ENCODE measurements at places on chromosomes 7 and 10.

- DNase-seq: no peak
These were observed 98.0 kb upstream of the MBL2 start for GRCh38 chr10:52870562-52870961.

DNA sequence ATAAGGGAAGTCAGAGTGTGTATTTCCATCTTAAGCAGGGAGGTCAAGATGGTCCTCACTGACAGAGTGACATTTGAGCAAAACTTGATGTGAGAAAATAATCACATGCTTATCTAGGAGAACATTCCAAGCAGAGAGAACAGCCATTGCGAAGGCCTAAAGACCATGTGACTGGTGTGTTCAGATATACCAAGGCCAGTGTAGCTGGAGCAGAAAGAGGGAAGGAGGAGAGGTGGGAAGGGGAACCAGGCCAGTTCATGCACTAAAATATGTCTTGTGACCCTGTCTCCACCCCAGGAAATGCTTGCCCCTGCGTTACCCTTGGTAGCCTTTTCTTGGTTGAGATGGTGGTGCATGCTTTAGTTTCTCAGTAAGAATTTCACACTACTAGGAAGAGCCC is 77.4 kb downstream of the CACNB2 start:
- no peak for DNase-seq

GRCh38 chr10:91536111-91536510 is 96.8 kb downstream of the PPP1R3C start:
- no peak for DNase-seq

- DNase-seq: no peak
These were observed 113.0 kb downstream of the EXOC4 start for GRCh38 chr7:133365917-133366316.

DNA sequence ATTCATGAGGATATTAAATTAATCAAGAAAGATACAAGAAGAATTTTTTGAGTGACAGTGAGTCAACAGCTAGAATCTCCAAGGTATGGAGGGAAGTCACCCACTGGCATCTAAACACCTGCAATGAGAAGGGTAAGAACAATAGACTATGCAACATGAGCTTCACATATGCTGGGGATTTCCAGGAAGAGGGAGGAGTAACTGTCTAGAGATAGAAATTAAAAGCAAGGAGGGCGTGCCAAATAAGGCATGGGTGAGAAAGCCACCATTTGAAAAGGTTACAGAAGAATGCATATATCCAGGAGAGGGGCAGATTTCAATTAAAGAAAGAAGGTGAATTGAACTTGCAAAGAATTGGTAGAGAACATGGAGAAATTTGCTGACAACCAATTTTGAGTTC is 365.7 kb downstream of the GPR37 start:
- no peak for DNase-seq

- no peak for DNase-seq
These were observed 15.0 kb upstream of the PCBD1 start for GRCh38 chr10:70903262-70903921.

DNA sequence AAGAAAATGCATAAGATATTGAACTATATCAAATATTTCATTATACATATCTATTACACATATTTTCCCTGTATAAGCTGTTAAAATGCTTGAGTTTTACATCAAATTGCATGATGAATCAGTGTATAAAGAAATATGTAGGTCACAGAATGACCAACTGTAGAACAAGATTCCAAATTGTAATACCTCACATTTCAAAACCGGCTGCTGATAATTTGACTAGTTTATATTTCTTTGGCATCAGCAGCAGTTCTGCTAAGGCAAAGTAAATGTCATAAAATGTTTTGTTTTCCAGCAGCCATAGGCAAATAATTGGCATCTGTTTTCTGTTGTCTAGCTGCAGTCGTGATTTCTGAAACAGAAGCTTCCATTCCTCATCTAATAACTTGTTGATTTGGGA is 633.9 kb downstream of the ARL4A start:
- DNase-seq: no peak

DNA sequence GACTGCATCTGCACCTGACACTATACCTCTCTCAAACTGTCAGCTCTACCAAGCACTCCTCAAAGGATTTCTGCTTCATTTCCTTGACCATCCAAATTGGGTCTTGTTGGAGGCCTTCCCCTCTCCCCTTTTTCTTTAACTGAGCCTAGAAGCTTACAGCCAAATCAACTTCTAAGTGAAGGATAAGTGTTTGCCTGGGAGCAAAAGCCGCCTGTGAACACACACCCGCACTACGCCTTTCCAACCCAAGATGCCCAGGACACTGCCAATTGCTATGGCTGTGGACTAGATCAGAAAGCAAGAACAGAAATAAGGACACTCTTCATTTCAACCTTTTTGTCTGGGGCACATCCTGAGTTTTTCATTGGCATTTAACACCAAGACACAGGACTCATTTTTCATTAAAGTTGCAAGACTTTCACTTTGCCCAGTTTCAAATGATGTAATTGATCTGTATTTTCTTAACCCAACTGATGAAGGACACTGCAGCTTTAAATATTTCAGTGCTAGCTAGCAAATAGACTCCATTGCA is 52.8 kb downstream of the CPEB3 start:
- no peak for DNase-seq

DNA sequence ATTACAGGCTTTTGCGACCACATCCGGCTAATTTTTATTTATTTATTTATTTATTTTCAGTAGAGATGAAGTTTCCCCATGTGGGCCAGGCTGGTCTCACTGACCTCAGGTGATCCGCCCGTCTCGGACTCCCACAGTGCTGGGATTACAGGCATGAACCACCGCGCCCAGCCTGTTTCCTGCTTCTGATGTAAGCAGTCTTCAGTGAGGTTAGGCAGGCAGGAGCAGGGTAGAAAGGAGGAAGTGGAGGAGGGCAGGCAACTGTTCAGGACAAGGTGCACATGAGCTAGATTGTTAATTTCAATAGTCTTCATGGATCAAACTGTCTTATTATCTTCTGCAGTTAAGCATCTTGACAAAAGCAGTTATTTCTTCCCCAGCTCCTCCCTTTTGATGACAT is 605.0 kb downstream of the CCSER2 start:
- DNase-seq: no peak

GRCh38 chr7:124701955-124702354 is 63.6 kb downstream of the GPR37 start:
- DNase-seq: no peak

GRCh38 chr10:62084451-62084850 is 183.0 kb downstream of the ARID5B start:
- no peak for DNase-seq

- no peak for DNase-seq
These were observed 125.2 kb downstream of the TACC2 start for GRCh38 chr10:122113945-122114747.

DNA sequence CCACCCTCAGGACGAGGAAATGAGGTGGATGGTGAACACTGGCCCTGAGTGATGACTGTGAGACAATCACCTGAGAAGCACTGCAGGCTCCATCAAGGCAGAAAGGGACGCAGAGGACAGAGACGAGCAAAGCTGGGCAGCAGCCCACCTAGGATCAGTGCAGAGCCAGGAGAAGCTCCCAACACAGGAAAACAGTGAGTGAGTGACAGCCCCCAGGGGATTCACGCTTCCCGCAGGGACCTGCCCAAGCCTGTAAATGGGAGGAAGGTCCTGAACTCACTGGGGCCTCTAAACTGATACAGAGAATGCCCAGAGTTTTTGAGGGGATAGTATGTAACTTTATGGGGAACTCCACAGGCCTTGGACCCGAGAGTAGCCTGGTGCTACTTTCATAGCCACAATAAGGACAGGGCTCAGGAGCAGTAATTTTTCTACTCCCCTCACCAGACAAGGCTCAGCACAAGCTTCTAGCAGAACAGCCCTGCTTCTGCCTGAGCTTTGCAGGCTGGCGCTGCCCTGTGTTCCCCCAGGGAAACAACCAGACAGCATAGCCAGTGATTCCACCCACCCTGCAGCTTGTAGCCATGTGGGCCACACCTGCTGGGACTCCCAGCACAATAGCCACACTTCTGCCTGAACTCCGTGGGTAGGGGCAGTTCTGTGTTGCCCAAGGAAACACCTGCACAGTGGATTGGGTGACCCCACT is 708.4 kb downstream of the POM121L12 start:
- no peak for DNase-seq

DNA sequence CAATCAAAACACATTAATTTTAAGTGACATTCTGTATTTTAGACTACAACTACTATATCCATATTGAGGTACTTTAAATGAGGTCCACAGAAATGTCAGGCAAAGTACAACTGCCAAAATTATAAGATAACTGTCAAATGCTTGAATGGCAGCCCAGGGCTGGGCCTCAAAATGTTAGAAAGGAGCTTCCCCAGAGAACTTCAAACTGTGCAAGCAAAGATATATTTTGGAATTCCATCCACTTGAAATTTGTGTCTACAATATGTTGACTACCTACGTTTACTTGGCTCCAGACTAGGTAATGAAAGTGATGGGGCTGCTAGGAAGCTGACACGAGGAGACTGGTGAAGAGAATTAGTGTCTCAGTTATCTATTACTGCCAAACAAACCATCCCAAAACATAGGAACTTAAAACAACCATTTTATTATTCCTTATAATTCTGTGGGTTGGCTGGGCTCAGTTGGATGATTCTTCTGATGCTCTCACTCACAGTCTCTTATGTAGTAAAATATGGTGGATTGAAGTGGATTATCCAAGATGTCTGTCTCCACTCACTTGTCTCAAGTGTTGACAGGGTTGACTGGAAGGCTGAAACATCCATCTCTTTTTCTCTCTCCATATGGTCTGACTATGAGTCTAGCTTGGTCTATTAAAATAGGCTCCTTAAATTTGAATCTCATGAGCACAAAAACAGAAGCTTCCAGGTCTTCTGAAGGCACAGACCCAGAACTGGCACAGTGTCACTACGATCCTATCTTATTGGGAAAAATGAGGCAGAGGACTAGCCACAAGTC is 74.2 kb downstream of the FZD1 start:
- DNase-seq: no peak

DNA sequence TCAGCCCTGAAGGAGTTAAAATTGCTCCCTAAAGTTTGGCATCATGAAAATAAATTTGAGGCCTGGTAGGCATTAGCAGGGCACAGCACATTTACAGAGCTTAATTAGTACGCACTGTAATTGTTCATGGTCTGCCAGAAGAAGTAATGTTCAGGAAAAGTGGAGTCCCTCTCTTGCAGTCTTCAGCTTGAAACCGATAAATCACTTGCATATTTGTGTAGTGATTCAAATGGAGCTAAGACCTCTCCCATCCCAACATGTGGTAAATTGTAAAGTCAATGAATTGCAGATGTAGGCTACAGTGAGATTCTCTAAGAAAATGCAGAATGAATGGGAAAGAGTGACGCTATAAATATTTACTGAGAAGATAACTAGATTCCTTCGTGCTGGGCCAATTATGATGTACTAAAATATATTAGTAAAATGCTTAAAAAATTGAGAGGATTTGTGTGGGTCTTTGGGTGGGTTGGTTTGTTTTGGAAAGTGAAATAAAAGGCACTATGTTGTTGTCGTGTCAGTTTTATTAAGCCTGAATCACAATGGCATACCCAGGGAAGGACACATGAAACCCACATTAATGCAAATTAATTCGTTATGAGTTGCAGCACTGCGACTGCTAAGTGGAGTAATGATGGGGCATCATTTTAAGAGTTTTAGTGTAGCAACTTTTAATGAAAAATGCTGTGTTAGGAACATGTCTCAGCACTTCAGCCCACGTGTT is 8.4 kb downstream of the TCF7L2 start:
- DNase-seq: no peak

DNA sequence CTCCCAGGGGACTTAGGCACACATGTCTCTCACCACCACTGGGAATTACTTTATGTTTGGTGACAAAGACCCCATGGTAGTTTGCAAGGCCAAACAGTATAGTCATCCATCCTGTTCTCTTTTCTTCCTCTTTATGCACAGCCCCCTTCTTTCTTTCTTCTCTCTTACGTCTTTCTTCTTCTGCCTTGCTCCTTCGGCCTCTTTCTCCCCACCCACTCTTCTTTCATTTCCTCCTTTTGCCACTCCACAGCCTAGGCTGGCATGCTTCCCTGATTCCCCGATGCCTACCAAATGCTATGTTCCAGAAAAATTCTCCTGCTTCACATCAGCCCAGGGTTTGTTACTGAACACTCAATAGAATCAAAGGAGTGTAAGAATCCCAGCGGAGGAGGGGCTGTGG is 62.4 kb upstream of the MKLN1 start:
- no peak for DNase-seq

DNA sequence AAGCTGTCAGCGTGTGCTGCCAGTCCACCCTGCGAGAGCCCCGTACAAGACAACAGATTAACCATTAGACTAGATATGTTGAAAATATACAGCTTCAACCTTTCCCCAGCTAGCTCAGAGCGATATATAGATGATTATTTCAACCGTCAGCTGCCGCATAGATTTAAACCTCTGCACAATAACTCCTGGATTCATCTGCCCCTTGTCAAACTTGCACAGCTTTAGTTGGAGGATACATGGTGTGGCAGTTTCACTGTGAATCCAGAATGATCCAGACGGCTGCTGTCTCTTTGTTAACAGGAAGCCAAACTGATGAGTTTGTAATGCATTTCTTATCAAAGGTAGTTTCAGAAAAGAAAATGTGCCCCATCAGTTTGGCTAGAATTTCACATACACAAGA is 659.7 kb downstream of the KCNMA1 start:
- no peak for DNase-seq

DNA sequence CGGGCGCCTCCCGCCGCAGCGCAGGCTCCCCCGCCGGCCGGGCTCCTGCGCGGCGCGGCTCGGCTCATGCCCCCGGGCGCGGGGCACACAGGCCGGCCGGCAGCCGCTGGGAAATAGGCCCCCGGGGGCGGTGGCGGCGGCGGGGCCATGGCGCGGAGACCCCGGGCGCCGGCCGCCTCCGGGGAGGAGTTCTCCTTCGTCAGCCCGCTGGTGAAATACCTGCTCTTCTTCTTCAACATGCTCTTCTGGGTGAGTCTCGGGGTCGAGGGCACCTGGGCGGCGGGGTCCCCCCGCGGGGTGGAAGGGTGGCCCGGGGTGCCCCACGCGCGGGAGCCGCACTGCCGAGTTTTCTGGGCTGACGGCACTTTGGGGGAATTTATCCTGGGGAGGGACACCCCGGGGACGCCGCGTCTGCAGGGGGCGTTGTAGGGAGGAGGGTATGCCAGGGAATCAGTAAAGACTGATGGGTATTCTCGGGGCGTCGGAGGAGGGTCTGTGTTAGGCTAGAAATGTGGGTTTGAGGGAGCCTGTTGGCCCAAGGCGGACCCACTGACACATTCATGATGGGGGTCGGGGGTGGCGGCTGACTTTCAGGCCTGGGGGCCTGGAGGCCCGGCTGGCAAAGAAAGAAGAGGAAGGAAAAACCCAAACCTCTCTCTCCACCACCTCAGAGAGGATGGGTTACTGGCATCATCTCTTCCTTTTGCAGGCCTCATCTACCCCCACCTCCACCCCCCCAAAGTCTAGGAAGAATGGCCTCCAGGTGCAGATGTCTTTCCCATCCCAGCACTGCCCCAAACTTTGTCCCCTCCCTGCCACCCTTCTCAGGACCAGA is 544 bp downstream of the TSPAN33 start:
- DNase-seq: no peak

All from stimulated activated CD4-positive, alpha-beta T cell treated with anti-CD3 and anti-CD28 coated beads, Interleukin-15, amount 100 ng/mL, for 48 hours (primary cell).